ENCODE measurements at places on chromosomes 2 and 18.

DNA sequence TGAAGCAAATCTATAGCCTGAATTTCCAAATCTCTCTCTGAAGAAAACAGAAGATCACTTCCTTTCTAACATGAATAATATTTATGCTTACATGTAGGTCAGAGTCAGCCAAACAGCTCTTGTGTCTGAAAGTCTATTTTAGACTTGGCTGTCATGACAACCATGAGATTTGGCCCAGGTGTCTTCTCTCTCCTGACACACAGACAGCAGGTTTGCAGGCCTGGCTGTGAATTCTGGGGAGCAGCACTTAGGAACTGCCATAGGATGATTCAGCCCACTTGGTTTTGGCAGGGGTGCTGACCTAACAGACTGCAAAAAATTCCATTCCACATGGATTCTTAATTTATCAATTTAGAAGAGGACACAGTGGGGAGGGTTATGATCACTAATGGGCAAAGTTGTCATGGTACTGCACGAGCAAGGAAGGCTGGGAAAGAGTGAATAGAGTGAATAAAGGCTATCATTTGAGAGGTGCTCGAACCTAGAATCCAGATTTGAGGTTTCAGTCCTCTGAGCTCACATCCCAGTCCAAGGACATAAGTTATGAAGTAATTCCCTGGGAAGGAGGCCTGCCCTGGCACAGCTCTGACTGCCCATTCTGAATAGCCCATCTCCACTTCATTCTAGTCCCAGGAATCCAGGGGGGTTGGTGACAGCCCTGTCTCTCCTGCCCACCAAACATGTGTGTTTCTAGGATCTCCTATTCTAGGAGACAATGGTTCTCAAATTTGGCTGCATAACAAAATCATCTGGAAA is 453.9 kb upstream of the TRIB2 start:
- DNase-seq, result no peak

DNA sequence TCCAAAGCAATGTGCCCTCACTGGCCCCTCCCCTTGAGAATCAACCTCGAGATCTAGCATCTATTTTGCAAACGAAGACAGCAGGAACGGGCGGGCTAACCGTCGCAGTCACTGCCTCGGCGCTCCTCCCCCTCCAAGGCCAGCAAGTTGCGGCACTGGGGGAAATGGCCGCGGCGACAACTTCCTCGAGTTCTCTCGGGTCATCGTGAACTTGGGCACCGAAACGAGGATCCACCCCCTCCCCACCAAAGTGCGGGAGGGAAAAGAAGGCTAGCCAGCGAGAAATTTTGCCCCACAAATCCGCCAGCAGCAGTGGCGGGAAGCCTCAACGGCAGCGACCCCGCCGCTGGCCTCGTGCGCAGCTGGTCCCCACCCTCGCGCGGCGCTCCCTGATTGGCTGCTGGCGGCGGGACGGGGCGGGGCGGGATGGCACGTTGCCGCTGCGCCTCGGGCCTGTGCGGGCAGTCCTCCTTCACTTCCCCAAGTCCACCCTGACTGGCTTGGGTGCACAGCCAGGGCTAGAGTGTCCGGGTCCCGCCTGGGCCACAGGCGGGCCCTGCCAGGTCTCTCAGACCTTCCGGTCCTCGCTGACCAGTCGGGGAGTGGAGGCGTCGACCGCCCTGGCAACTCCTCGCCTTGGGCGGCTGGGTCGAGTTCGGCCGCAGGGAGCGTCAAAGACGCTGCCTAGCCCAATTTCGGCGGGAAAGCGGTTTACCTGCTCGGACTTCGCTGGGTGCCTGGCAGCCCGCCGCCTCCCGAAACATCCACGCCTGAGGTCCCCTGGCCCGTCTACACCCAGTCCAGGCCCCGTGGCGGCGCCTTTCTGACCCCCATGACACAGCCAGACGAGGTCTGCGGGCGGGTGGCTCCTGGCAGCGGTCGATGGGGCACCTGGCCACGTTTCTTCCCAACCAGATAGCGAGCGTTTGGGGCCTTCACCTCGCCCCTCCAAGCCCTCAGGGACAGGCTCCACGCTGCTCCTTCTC is at the start of gene BOLL:
Gene BOLL (minus strand): TSS at position 364 of the 986 bp plus-strand sequence. CDS start 3,469 bp downstream, outside the sequence.
- DNase-seq, result no peak

- DNase-seq, result no peak
These were observed 90.6 kb downstream of the MDH1 start for GRCh38 chr2:63679252-63679855.

GRCh38 chr2:119649364-119649917 is 29.6 kb upstream of the TMEM177 start:
- DNase-seq, result no peak

DNA sequence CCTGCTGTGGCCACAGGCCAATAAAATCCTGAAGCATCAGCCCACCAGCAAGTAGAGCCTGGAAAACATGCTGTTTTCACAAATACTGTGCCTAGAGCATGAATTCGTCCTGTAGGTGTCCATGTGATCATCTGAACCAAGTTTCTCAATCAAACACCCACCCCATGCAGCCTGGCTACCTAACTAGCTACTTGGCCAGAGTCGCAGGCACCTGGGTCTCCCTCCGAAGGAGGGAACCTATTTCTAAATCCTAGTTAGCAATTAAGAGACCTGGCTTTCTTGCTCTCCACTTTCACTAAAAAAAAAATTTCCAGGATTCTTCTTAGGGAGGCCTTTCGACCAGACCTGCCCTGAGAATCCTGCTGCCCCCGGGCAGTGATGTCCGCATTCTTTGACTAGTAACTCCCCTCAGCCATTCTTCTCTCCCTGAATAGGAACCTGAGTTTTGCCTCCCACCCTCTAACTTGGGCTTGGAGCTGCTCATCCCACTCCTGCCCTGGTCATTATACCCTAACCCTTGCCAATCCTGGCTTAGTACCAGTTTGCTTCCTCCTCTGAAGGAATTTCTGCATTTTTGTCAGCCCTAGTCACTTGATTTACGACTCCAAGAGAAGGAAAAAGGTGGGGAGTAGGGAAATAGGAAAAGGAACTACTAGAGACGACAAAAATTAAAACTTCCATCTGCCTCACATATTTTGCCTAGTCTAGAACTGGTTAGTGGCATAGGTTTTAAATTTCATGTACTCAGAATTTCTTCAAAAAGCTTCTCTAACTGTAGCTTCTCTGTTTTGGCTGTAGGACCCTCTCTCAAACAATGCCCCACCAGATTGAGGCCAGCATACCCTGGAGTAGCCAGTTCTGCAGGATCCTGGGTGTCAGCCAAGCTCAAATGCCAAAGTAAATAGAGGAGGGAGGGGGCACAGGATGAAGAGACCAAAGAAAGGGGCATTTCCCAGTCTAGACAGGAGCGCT is 25.4 kb upstream of the TANK start:
- DNase-seq, result no peak

DNA sequence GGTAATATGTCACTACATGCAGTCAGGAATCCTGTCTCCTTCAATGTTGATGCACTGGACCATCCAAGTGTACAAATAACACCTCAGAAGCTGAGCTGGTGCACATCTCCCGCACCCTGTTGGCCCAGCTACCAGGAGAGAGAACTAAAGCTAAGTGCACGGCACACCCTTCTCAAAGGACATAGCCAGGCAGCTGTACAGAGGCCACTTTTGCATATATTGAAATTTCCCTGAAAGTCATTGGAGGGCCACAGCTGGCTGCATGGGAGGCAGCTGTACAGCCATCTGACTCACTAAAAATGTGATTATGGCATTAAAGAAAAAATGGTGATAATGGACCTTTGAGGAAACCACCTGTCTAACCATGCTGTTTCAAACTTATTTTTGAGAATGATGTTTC is 441.7 kb downstream of the CBLN2 start:
- DNase-seq, result no peak

GRCh38 chr18:62370366-62370765 is 45.3 kb downstream of the TNFRSF11A start:
- DNase-seq, result no peak

GRCh38 chr18:44709307-44710126 is 28.8 kb downstream of the SETBP1 start:
- no peak for DNase-seq

DNA sequence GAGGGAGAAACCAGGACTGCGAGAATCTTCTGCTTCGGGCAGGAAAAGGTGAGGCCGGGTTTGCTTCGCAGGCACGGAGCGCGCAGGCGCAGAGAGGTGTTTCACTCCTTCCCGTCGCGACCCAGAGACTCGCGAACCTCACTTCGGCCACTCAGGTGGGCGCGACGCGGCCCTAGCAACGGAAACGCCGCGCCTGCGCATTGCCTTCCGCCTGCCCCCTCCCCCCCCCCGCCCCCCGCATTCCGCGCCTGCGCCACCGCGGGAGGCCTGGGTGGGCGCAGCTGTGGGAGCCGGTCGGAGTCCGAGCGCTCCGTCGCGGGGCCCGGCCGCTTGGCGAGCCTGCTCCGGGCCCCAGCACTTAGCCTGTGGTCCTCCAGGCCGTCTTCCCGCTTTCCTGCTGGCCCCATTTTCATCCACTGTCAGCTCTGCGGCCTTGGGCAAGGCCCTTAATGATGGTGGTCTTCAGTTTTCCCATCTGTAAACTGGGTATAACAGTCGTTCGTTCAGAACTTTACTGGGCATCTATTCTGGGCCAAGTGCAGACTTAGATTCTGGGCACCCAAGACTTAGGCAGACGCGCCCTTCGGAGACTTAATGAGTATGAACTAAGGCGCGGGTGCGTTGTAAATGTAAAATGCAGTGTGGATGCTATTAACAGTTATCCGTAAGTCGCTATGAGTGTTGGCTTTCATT is 62.1 kb upstream of the ACKR3 start:
- no peak for DNase-seq

- DNase-seq, result no peak
These were observed 126.4 kb upstream of the NXPH2 start for GRCh38 chr2:138906549-138906948.

GRCh38 chr2:54969295-54969939 is 80.8 kb downstream of the RTN4 start:
- no peak for DNase-seq

- no peak for DNase-seq
These were observed 2.5 kb downstream of the SP100 start for GRCh38 chr2:230418341-230419016.

DNA sequence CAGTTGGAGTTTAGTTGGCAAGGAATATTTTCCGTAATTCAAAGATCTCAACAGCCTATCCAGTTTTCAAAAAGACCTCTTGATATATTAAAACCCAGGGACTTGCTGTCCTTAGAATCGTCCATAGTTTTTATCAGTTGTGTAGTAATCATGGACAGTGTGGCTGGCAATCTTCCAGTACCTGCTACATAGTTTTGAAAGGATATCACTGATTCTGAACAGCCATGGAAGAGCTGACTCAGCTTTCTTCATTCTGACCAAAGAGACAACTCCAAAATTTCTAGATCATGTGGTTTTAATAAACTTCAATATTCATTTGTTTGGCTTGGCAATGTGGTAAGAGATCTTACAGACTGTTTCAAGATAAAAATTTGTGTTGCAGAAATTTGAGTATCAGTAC is 616.7 kb downstream of the TDRD15 start:
- DNase-seq, result no peak

GRCh38 chr2:98487101-98487805 is 42.6 kb downstream of the INPP4A start:
- DNase-seq, result no peak

DNA sequence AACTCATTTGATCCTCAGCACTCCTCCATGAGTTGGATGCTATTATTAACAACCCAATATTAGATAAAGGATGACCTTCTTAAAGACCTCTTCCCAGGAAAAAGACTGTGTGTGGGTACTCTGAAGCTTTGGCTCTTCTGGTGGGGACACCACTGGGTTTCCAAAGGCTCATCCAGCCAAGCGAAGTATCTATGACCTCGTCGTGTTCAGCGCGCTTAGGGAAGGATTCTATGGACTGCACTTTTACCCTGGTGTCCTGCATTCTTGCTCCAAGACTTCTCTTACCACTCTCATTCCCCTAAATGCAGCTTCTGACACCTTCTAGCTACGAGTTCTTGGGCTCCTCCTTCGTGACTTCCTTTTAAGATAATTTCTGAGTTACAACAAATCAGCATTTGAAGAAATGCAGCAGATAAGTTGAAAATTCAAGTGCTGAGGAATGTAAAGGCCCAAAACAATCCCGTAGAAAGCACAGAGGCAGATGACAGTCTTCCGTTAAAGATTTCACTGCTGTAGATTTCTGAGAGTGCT is 673 bp upstream of the HNMT start:
- no peak for DNase-seq

- no peak for DNase-seq
These were observed 1.0 kb upstream of the ACTR3 start for GRCh38 chr2:113888641-113889470.

- no peak for DNase-seq
These were observed 252.0 kb upstream of the KLHL29 start for GRCh38 chr2:23132823-23133595.

DNA sequence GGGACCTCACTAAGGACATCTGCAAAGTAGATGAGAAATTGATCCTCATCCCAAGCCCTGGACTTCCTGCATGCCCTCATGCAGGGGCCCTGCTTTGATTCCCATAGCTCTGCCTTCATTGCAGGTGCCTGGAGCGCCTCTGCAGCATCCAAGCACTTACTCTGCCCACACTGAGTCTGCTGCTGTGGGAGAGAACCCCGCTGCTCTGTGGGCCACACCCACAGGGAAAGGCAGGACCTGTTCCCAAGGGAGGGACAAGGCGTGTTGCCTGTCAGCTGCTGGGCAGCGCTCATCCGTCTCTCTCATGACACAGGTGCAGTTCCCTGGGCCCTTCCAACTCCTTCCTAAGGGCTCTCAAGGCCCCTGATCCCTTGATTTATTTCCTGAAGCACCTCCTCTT is 266.8 kb upstream of the SMIM21 start:
- DNase-seq, result peak; percentile 38

- DNase-seq, result no peak
These were observed 21.7 kb downstream of the ZDBF2 start for GRCh38 chr2:206296128-206296527.

- DNase-seq, result no peak
These were observed 124.0 kb downstream of the MDH1 start for GRCh38 chr2:63712748-63713147.

All from NCI-H187 (cell line).